ENCODE measurements at places on chromosomes 11 and 22.

- no peak for DNase-seq
These were observed 2.7 kb downstream of the BCL9L start for GRCh38 chr11:118922745-118923627.

DNA sequence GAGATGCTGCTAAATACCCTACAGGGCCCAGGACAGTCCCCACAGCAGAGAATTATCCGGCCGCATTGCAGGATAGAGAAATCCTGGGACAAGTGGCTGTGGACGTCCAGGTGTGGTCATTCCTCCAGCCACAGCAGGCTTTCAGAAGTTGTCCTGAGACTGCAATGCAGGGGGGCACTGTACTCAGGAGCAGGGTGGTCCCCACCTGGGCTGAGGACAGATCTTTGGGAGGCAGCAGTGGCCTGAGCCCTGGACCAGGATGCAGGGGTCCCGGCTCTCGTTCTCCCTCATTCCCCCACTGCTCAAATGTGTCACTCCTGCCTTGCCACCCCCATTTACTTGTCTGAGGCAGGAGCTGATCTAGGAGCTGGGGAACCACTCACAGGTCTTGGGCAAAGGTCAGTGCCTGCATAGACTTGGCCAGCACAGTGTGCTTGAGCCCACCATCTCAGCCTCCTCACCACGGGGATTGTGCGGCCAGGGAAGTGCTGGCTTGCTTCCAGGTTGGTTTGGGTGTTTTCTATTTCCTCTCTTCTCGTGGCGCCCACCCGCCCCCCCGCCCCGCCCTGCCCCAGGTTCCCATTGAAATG lies 15.3 kb downstream of the LINC01488 start:
- no peak for DNase-seq

DNA sequence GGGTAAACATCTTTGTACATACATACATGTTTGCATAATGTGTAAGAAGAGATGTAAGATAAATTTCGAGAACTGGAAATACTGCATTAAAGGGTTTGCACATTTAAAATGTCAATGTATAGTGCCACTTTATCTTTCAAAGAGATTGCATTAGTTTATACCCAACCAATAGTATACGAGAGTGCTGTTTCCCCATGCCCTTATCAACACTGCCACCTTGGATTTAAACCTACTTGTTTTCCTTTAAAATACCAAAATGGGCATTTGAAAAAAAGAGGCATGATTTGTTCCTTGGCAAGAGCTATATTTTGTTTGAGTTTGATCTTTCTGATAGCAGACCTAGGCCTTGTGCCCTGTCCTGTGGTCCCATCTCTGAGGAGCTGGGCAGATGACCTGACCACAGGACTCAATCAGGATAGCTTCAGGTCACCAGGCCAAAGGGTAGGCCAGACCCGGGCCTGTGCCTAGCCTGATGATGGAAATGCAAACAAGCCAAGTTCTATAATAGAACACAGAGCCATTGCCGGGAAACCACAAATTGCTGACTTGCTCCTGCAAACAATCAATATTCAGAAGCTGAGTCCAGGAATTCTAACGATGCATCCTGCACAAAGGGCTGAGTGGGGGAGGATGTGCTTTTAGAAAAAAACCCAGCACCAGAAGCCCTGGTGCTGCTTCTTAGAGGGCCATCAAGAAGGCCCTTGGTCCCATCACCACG lies 16.9 kb upstream of the ALG8 start:
- no peak for DNase-seq

GRCh38 chr11:68691402-68691784 lies 7.0 kb downstream of the GAL start:
- DNase-seq: no peak

GRCh38 chr11:119368121-119369034 lies 13.1 kb downstream of the USP2 start:
- no peak for DNase-seq

- DNase-seq: no peak
These were observed 48.9 kb downstream of the FAR1 start for GRCh38 chr11:13717331-13717730.

- DNase-seq: peak; percentile 57
These were observed 938 bp downstream of the FXYD6 start for GRCh38 chr11:117875382-117876058.

DNA sequence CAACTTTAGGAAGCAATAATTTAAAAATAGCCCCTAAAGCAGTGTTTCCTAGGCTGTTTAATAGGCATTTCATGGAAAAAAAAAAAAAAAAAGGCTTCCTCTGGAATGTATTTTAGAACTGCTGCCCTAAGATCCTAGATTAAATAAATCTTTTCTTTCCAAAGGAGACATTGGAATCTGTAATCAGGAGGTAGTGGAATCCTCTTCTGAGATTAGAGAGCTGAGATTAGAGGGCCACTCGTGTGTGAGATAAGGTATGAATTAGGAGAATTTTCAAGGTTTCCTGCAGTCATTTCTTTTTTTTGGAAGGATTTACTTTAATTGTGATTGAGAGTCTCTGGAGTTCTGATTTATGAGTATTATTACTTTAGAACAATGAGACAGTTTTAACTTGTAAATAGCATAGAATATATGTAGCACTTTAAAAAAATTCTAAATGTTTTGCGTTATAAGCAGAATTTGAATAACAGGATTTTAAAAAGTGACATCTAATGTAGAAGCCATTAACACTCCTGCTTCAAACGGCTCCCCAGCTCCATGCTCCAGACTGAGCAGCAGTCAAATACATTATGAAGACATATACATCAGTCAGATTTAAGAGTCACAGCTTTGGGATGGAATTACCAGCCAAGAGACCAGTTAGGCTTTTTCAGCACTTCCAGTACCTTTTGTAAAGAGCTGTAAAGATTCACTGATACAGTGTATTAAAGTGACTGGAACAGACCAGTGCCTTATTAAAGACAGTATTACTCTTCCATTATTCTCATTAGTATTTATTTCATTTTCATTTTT lies 5.0 kb downstream of the EED start:
- no peak for DNase-seq

DNA sequence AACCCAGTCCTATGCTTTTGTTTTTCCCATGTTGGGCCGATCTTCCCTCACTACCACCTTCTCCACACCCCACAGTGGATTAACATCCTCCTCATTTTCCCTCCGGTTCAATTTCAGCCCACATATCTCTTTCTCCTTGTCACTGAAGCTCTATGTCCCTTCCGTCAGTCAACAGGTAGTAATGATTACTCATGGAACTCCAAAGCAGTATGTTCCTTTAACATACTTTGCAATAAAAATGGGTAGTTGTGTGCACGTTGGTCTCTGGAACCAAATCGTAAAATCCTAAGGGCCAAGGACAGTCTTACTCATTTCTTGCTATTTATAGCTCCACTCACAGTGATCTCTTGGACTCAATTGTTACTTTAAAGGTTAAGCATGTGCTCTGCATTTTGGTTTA lies 20.2 kb downstream of the AMOTL1 start:
- DNase-seq: no peak

GRCh38 chr11:14519597-14519916 lies 629 bp downstream of the PSMA1 start:
- DNase-seq: no peak

DNA sequence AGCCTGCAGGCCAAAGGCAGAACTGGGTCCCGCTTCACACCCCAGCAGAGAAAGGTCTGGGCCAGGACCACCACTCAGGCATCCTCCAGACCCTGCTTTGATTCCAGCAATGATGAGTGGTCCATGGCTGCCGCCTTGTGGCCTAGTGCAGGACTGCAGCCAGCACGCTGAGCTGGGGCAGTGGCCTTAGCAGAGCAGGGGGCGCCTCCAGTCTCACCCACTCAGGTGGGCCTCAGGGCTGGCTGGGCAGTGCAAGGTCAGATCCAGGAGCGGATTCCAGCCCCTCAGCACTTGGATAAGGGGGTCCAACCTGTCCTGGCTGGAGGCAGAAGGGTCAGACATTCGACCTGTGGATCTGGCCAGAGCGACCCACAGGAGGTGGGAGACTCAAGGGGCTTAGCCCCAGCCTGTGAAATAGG lies 9.6 kb upstream of the PDE2A start:
- DNase-seq: no peak

GRCh38 chr22:35725521-35725920 lies 7.8 kb downstream of the APOL5 start:
- no peak for DNase-seq

DNA sequence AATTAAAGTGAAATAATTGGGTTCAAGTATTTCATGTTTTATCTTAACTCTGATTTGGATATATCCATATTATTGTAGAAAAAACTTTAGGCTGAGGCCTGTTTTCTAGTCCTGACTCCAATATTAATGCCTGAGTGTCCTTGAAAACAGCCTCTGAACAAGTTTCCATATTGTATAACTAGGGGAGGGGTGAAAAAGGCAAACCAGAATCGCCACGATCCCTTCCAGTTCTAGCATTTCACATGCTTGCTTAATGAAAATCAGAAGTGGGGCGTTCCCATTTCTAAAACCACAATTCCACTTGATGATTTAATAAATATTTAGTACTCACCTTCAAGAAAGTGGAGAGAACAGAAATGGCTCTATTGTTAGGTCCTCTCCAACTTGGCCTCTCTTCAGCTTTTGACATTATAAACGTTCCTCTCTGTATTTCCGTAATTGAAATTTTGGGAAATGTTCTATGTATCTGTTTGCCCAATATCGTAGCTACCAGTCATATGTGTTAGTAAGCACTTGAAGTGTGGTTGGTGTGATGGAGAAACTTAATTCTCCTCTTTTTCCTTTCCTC lies 561.4 kb upstream of the CCDC90B start:
- no peak for DNase-seq

DNA sequence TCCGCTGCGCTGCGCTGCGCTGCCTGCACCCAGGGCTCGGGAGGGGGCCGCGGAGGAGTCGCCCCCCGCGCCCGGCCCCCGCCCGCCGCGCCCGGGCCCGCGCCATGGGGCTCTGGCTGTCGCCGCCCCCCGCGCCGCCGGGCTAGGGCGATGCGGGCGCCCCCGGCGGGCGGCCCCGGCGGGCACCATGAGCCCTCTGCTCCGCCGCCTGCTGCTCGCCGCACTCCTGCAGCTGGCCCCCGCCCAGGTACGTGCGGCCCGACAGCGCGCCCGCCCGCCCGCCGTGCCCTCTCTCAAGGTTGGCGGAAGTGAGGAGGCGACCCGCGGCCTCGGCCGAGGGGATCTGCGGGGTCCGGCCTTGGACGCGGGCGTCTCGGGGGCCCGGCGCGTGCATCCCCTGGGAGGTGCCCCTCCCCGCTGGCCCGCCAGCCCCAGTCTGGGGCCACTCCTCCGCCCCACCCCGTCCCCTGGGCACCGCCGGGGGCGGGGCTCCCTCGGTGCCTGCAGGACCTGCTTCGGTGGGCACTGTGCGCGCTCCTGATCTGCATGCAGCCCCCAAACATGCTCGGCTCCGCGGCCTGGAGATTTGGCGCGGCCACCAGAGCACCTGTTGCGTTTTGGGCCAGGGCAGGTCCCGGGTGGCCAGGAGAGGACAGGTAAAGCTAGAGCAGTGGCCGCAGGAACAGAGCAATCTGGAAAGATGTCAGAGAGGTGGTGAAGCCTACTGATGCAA lies 429 bp downstream of the VEGFB start:
- no peak for DNase-seq

GRCh38 chr11:65844231-65844872 lies 10.6 kb downstream of the SNX32 start:
- no peak for DNase-seq

DNA sequence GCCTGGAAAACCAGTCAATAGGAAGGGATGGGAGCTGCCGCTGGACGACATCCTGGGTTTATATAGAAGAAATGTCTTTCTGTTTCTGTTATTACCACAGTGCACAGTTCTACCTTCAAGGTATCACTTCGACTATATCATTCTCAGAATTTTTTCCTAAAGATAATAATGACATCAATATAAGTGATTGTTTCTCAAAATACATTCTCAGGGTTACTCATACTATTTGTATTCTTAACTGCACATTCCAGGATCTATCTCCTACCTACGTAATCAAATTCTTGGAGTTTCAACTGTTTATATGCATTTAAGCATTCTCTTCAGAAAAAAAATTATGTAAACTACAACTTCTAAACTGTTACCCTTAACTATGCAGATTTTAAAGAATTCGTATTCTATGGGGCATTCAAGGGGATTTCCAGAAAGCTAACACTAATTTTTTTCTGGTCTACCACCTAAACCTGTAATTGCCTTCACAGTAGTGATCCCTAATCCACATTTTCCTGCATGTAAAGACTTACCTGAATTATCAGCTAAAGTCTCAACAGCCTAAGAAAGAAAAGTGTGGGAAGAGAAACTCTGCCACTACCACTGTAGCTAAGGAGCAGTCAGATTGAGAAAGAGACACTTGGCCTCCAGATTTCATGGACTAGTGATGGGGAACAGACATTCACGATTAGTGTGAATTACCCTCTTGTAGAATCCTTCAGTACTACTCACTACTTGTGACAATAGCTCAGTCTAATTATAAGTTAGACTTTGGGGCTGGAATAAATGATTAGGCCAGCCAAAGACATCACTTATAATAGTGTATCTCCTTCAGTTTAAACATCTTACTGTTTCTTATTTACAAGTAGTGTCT lies at the start of gene OR51B5:
Gene OR51B5, minus strand, starts transcription at position 51 of the 862 bp plus-strand sequence. Its CDS starts 0 bp downstream, at position 51.
- no peak for DNase-seq

DNA sequence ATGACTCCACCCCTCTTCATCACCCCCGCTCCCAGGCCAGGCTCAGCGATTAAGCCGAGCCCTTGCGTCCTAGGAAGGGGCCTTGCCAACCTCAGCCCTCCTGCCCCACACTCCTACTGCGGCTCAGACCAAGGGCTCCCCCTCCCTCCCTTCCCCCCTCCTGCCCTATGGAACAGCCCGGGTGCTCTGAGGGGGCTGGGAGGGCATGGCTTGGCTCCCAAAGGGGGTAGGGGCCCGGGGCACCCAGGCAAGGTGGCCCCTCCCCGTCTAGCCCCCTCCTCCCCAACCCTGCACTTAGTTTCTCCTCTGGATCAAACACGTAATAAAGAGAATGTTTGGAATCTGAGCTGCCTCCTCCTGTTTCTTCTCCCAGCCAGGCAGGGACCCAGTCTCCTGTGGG lies 6.3 kb downstream of the RCOR2 start:
- no peak for DNase-seq

- no peak for DNase-seq
These were observed 24.5 kb upstream of the CABP7 start for GRCh38 chr22:29695129-29695926.

DNA sequence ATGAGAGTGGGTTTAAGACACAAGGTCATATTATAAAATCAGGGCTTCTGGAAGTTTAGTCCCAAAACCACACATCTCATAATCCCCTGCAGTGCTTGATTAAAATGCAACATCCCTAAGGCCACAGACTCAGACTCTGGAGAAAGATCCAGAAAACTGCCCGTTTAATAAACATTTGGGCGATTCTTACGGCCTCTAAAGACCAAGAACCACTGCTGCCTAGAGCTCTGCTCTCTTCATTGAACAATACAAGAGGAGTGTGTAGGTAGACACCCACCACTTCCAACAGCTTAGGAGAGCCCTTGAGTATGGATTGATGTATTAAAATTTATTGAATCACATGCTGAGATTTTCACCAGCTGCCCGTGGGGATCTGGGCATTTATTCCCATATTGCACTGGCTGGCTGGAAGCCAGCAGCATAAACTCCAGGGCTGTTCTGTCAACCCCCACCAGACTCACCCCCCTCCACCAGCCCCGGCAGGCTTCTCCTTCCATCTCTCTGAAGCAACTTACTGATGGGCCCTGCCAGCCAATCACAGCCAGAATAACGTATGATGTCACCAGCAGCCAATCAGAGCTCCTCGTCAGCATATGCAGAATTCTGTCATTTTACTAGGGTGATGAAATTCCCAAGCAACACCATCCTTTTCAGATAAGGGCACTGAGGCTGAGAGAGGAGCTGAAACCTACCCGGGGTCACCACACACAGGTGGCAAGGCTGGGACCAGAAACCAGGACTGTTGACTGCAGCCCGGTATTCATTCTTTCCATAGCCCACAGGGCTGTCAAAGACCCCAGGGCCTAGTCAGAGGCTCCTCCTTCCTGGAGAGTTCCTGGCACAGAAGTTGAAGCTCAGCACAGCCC lies 749 bp upstream of the BEST1 start:
- DNase-seq: peak; percentile 76

GRCh38 chr11:65310736-65311135 lies 3.9 kb upstream of the CDC42EP2 start:
- DNase-seq: no peak

Measured in NCI-H1417 treated with DMSO at 0.1 percent for 48 hours (cell line).